ENCODE measurements at places on chromosomes 6 and 20.

DNA sequence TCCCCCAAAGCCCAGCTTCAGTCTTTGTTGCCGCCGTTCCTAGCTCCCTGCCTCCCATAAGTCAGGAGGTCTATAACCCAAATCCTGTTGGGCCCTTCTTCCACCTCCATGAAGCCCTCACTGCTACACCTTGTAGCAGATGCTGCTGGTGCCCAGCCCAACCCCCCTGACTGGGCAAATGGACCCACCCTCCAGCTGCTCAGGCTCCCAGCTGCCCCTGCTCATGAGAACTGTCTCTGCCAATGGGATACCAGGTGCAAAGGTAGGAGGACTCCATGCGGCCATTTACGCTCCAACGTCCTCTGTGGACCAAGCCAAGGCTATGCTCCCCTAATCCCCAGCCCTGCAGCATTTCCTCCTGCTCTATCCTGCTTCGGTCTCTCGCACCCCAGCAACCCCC is 71.8 kb downstream of the JPH2 start:
- no peak for DNase-seq

DNA sequence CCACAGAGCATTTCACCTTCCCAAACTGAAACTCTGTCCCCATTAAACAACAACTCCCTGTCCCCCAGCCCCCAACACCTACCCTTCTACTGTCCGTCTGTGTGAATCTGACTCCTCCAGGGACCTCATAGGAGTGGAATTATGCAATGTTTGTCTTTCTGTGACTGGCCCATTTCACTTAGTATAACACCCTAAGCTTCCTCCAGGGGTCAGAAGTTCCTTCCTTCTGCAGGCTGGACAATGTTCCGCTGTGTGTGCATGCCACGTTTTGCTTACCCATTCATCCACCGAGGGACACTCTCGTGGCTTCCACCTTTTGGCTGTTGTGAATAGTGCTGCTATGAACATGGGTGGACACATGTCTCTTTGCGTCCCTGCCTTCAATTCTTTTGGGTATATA is 37.6 kb upstream of the MPC1 start:
- no peak for DNase-seq

- no peak for DNase-seq
These were observed 803.7 kb downstream of the PHF3 start for GRCh38 chr6:64439274-64439673.

DNA sequence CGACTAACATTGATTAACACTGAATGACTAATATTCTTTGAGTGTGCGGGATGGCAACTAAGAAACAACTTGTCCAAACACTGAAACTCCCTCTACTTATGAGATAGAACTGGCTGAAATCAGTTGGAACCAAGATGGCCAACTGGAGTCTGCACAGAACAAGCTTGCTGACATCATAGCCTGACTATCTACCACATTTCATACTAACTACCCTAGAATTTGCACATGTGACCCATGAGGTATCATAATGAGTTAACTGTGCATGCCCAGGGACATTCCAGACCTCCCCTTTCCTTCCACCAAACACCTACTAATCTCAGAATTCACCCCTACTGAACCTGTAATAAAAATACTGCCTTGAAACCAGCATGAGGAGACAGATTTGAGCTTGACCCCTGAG is 43.2 kb downstream of the PHIP start:
- no peak for DNase-seq

- no peak for DNase-seq
These were observed 341.2 kb downstream of the SYNE1 start for GRCh38 chr6:152295920-152296319.

DNA sequence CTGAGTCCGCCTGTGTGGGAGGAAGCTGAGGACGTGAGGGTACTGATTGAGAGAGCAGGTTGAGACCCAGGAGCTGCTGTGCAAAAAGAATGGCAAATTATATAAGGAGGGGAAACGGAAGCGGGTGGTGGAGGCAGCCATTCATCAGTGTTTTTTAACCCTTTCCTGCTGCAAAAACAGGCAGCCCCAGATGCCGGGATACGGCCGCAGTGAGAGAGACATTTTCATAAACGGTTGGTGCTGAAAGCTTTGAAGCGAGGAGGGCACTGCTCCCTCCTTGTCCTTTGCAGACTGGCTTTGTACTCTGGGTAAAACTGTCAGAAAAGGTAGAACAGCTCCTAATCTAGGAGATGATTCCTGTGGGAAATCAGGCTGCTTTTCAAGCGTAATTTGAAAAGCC is 56.4 kb downstream of the TTI1 start:
- no peak for DNase-seq

DNA sequence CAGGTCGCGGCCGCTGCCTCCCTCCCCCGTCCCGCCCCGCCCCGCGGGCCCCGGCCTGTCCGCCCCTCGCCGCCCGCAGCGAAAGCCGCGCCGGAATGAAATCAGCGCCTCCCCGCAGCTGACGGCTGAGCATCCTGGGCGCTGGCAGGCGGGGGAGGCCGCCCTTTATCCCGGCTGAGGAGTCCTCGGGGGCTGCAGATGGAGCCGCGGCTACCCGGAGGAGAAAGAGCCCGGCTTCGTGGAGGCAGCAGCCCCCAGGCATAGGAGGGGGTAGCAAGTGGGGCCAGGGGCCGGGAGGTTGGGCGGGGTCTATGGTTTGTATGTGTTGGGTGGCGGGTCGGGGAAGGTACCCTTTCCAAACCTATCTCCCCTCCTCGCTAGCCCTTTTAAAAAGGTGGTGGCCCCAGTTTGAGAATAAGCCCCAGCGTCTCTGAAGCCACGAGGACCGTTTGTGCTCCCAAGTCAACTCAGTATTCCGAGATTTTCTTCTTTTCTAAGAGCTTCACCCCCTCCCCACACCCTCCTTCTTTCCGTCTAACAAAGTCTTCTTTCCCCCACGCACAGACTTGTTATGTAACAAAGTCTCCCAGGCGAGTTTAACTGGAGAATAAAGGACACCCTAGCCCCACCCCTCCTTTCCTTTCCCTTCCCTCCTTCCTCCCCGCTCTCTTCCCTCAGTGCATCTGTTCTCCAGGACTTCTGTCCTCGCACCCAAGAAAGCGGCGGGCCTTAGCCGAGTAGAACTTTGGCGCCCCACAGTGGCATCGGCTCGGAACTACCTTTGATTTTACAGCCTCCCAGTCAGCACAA is 11.0 kb downstream of the POU3F2 start:
- peak; percentile 72 for DNase-seq

GRCh38 chr20:20553541-20553940 is 158.9 kb downstream of the RALGAPA2 start:
- no peak for DNase-seq

DNA sequence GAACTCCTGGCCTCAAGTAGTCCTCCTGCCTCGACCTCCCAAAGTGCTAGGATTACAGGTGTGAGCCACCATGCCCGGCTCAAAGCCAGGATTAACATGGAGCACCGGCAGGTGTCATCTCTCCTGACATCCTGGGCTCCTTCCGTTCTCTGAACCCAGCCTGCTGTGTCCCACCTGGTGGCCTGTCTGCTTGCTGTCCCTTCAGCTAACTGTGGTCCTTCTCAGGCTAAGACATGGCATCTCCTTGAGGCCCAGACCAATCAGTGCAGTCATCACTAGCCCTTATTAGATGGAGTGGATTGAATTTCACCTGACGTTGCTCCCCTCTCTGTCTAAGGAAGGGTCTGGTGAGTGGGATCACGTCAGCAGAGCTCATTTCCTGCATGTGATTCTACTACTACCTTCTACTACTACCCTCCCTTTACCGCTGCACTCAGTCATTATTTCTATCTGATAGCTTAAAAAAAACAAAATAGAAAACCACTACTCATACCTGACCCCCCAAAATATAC is 28.0 kb upstream of the SYNJ2 start:
- no peak for DNase-seq

GRCh38 chr6:139801571-139802321 is 427.3 kb upstream of the CITED2 start:
- no peak for DNase-seq

GRCh38 chr6:89048288-89048923 is 32.1 kb upstream of the PNRC1 start:
- no peak for DNase-seq
